ENCODE measurements at places on chromosomes 4 and X. TPM values are rescaled to one million over a fixed set of nuclear protein-coding genes. Genes with fewer than 3 reads are reported as not detected.

- DNase-seq, result no peak
Observed at GRCh38 chrX:80316526-80316925, 103.7 kb upstream of the TENT5D start.

DNA sequence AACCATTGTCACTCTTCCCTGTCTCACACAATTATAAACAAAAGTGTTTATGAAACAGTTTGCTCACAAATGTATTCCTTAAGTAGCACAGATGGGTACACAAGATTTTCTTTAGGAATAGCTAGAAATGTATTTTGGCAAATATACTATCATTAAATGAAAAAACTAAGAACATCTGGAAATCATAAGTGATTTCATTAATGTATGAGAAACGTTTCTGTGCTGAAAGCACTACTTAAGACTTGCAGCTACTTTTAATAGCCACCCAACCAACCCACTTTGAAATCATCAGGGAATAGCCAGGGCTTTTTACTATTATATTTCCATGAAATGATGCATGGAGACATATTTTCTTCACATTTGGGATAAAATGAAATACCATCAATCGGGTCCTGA is 62.3 kb upstream of the NAP1L5 start:
- DNase-seq, result no peak

GRCh38 chrX:12304261-12304660 is 166.0 kb downstream of the FRMPD4 start:
- DNase-seq, result no peak

GRCh38 chr4:2604614-2605013 is 68.2 kb downstream of the FAM193A start:
- no peak for DNase-seq

DNA sequence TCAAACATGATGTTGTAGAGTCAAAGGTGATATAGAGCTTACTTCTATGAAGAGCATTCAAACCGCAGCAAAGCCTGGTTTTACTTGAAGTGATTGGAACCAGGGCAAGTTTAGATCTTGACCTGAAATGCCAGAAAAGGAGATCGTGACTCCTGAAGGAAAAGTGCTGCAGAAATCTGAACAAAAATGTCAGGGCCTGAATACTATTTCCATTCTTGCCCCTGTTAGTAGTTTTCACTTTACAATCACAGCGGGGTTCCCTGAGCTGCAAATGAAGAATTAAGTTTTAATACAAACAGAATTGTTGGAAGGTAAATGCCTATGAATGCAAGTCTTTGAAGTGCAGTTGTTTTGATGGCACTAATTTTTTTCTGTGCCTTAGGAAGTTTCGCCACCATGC is 4.1 kb downstream of the SLIT2 start:
- DNase-seq, result no peak

Gene RNF150
- 24.3 TPM for total RNA-seq

Gene USP17L5
- not detected for total RNA-seq

Measured in dorsolateral prefrontal cortex (tissue), 122 donors.